AG20443 (cell line): ENCODE measurements at places on chromosomes 12 and 14.

DNA sequence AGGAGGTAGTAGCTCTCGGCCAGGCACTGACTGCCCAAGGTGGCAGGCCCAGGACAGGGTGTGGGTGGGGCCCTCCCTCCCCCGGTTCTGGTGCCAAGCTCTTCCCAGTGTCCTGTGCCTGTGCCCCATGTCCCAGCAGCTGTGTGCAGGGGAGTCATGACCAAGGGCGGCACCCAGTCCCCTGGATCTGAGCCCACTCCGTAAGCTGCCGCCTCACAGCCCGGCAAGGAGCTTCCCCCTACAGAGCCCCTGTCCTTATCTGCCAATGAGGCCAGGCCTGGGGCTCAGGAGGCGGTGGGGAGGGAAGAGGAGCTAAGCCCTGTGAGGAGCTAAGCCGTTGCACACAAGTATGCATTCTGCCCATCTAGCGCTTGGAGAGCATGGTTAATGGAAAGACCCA lies 5.6 kb upstream of the C14orf180 start:
- DNase-seq: no peak

DNA sequence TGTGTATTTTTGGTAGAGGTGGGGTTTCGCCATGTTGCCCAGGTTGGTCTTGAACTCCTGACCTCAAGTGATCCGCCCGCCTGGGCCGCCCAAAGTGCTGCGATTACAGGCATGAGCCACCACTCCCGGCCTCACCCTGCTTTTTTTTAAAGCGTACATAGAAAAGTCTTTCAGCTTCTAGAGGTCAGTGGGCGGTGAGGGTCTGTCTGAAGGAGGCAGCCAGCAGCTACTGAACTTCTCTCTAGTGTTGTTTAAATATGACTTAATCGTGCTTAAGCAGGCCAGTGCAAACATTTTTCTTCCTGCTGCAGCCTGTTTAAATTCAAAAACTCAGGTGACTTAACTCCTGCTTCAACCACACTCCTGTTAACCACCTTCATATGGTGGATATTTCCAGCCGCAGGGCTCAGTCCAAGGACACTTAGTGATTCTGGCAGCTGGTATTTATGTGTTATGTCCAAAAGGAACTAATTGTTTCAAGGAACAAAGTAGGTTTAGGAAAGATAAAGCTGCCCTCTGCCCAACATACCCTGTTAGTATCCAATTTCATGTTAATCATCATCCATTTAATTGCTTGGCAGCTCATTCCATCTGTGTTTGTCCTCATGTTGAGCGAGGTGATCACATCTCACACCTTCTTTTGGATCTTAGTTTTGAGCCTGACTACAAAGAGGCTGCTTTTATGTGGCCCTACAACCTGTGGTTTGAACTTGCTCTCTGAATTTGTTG lies 2.0 kb downstream of the PRKAB1 start:
- no peak for DNase-seq

- no peak for DNase-seq
These were observed 39.2 kb upstream of the RPH3A start for GRCh38 chr12:112752303-112752702.

- DNase-seq: no peak
These were observed 88.6 kb downstream of the RAD51B start for GRCh38 chr14:67908052-67908754.

- DNase-seq: no peak
These were observed 93.5 kb upstream of the CEP83 start for GRCh38 chr12:94553130-94553519.

DNA sequence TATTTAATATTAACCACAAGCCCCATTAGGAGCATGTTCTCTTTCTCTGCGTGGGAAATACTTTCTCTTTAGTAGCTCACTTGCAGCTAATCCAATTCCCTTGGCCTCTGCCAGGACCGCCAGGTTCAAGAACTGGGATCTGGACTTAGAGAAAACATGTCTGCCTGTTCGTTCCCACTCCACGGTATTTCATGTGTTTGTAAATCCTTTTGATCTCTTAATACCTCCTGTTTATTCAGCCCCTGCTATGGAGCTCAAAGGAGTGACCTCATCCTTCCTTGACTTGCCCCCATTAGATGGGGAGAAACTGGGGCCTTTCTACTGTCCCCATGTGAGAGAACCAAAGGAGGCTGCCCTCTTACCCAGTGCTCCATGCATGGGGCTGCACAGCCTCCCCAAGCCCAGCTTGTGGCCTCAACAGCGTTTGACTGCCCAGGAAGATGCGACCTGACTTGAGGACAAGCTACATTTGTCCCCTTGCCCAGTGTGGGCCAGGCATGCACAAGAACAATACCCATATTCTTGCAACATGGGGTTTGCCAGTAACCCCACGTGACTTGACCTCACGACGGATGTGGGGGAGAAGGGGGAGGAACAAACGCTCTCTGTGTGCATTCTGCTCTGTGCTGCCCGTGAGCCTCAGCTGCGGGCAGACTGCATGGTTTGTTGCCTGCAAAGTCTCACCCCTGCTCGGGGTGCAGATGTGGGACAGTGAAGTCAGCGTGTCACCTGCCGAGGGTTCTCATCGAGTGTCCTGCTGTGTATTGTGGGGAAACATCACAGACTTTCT lies 30.3 kb downstream of the CD9 start:
- DNase-seq: peak; percentile 54

DNA sequence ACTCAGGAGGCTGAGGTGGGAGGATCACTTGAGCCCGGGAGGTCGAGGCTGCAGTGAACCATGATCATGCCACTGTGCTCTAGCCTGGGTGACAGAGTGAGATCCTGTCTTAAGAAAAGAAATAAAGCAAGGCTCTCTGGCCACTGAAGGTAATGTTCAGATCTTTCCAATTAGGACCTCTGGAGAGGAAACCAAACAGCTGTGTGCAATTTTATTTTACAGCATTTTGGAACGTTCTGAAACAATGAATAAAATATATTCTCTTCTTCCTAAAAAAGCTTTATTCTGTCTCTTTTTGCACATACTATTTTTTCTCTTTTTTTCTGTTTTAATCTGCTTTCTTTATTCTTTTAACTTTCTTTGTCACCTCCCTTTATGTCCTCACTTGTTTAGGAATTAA lies 5.0 kb upstream of the YBX3 start:
- no peak for DNase-seq

GRCh38 chr14:58701604-58702003 lies 63.8 kb downstream of the DACT1 start:
- DNase-seq: no peak

DNA sequence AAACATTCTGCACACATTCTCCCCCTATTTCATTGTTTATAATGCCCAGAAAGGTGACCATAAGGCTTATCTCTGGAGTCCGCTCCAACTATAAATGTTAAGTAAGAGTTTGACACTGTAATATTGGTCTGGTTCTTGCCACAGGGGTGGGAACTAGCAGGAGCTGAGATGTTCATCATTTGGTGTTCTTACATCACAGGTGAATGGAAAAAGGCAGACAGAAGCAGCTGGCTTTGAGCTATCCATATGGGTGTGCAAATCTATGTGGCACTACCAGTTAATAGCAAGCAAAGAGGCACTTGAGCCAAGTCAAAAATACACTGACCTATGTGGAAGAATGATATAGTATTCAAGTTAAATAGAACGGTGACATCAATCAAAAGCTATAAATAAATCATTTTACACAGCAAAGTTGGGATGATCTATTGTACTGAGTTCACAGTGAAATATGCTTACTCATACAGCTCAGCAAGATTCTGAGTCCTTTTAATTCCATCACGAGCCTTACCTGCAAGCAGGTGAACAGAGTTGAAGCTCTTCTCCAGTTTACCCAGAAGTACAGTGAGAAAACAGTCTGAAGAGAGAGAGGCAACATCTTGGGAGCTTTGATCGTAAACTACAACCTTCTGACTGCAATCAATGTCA lies 43.2 kb downstream of the DUSP16 start:
- DNase-seq: no peak

- no peak for DNase-seq
These were observed 1.5 kb downstream of the RFLNA start for GRCh38 chr12:124296295-124296915.

- peak; percentile 37 for DNase-seq
These were observed 11.7 kb downstream of the HDAC7 start for GRCh38 chr12:47808050-47808449.

GRCh38 chr12:120817559-120818330 lies 86.4 kb downstream of the SPPL3 start:
- DNase-seq: no peak

DNA sequence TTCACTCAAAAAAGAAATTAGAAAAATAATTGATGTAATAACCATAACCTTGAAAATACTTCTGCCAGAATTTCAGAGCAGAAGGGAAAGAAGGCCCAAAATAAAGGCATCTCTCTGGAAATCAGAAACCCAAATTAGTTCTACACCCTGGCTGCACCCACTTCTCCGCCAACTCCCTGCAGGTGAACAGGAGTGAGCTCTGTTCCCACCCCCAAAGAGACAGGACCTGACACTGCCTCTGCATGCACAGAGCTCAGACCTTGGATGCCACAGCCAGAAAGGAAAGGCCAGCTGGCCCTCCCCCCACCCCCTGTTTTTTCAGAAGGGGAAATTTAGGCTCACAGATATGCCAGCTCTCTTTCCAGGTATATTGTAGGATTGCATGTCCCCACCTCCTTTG lies 228.2 kb downstream of the BCL11B start:
- DNase-seq: no peak

DNA sequence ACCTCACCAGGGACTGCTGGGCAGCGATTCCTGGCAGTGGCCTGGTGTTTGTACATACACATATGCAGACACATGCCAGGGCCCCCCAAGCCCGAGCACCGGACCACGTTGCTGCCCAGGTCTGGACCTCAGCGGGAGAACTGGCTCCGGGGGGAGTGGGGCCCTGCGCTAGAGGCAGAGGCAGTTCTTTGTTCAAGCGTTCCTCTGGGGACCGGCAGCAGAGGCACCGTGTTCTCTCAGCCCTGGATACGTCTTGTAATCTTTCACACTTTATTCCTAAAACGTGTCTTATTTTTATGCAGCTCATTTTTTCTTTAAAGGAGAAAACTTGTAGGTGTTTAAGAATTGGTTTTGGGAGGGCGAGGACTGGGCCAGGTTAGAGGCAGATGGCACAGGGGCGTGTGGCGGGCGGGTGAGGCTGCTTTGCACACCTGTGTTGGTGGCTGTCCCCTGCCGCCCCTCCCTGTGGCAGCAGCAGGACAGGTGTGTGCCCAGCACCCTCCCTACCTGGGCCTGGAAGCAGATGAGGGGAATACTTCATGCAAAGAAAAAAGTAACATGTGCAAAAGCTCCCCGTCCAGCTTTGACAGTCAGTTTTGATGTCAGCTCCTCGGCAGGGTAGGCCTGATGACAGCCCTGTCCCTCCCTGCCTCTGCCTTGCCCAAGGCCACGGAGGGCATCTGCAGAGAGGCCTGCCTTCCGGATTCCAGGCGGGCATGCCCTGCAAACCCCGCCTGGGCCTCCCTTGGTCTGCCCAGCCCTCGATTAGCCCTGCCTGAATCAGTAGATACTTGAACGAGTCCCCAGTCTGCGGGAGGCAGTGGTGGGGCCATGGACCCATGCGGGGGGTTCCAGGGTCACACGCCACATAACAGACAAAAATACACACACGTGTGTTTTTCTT lies 7.0 kb upstream of the PUS1 start:
- DNase-seq: no peak

DNA sequence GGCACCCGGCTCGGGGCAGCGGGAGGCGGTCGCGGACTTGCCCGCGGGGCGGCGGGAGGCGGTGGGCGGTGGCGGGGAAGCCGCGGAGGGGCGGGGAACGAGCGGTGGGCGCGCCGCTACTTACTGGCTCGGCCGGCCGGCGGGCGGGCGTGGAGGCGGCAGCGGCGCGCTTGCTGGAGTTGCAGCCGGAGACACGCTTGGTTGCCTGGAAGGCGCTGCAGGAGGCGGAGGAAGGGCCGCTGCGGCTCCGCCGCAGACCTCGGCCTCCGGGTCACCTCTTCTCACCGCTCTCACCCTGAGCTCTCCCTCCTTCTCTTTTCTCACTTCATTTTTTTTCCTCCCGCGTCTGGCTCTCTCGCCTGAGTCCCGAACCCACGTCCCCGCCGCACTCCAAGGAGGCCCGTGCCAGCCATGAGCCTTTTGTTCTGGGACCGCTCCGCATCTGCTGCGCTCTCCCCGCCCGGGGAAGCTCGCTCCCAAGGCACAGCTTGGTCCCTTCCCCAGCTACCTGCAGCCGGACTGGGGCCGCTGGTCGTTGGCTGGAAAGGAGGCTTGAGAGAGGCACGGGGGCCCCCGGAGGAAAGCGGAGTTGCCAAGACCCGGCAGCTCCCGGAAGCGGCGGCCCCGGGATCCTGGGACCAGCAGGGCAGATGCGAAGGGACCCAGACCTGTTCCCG lies 592 bp upstream of the KCNK10 start:
- peak; percentile 52 for DNase-seq

GRCh38 chr12:93413064-93413463 lies 28.7 kb downstream of the UBE2N start:
- DNase-seq: no peak

DNA sequence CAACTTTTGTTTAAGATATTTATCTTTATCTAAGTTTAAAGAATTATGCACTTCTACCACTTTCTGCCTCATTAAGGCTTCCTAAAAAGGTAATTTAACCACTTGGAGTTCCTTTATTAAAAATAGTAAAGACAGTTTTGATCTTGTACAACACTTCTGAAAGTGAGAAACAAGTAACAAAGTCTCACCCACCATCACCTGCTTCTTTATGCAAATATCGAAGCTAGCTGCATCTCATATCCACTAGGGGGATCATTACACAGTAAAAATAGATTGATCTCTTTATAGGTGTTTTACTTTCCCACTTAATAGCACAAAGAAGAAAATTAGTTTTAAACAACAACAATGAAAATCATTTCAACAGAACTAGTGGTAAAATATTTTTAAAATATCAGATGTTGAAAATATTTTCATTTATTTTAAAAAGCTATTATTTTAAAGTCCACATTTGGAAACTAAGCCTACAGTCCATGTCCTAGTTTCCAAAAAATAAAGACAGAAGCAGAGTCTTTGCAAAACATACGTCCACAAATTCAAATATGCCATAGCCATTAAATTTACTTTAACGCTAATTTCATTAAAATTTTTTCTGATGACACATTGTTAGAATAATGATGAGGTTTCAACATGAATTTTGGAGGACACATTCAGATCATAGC lies 160.0 kb upstream of the SOX5 start:
- DNase-seq: no peak

- peak; percentile 27 for DNase-seq
These were observed 456.2 kb downstream of the FOXG1 start for GRCh38 chr14:29222671-29223268.

- DNase-seq: no peak
These were observed 109.3 kb downstream of the NTN4 start for GRCh38 chr12:95681210-95681765.

DNA sequence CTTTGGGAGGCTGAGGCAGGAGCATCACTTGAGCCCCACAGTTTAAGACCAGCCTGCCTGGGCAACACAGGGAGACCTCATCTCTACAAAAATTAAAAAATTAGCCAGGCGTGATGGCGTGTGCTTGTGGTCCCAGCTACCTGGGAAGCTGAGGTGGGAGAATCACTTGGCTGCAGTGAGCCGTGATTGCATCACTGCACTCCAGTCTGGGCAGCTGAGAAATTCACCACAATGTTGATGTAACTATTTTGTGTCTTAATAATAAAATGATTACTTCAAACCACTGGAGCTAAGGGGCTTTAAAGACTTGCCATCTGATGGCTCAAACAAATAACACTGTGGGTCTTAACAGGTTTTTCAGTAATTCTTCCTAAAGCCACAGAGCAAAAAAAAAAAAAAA lies 10.8 kb downstream of the ERH start:
- no peak for DNase-seq
